ENCODE measurements at places on chromosomes 12 and 14. TPM values are rescaled to one million over a fixed set of nuclear protein-coding genes. Genes with fewer than 3 reads are reported as not detected.

Gene SLC25A47
- not detected for polyA plus RNA-seq

Gene SRP54
- polyA plus RNA-seq: 135 TPM

- peak overlapping the region; percentile 30 for H3K4me3 ChIP-seq
- H3K4me1 ChIP-seq: peaks cover 25% of the 10 kb centered on the region
- peaks cover 31% of the 10 kb centered on the region for H3K36me3 ChIP-seq
- DNase-seq: no peak
- H3K27ac ChIP-seq: peak overlapping the region; percentile 70
- H3K27me3 ChIP-seq: no peaks in the 10 kb centered on the region
These were observed 4.5 kb downstream of the DDX47 start for GRCh38 chr12:12817616-12818015.

DNA sequence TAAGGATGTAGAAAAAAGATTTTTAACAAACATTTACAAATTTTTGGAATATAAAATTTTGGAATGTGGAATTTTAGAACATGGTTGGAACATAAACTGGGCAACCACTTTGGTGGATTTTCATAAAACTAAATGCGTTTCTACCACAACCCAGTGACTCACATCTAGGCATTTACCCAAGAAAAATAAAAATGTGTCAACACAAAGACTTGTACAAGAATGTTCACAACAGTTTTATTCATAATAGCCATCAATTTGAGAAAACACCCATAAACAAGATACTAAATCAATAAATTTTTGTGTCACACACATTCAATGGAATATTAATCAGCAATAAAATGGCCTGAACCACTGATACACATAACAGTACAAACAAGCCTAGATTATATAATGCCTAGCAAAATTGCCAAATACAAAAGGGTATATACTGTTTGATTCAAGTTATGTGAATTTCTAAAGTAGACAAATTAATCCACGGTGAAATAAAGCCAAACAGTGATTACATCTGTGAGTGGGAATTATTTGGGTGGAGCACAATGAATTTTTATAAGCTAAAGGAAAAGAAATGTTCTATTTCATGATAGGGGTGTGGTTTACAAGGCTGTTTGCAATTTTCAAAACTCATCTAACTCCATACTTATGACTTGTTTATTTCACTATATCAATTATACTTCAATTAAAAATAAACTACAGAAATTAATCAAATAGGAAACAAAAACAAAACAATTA, 415.2 kb upstream of the OR4E1 start:
- H3K27me3 ChIP-seq: no peaks in the 10 kb centered on the region
- H3K27ac ChIP-seq: no peak overlapping the region
- H3K36me3 ChIP-seq: no peaks in the 10 kb centered on the region
- DNase-seq: no peak
- H3K4me1 ChIP-seq: no peaks in the 10 kb centered on the region
- H3K4me3 ChIP-seq: no peak overlapping the region

DNA sequence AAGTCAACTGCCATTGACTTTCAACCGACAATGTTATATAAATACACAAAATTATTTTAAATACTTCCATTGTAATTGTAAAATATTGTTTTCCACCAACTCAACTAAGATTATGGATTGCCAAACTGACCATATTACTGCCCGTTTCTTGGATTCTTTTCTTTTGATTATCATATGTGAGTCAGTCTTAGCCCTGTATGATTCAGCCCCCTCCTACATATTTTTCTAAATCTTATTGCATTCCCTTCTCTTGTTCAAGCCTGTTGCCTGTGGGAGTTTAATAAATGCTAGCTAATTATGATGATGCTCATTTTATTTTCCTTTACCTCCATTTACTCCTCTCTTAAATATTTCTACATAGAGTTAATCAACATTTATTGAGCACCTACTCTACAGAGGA, 6.8 kb downstream of the RASSF9 start:
- H3K27ac ChIP-seq: no peak overlapping the region
- no peak for DNase-seq
- no peaks in the 10 kb centered on the region for H3K27me3 ChIP-seq
- no peak overlapping the region for H3K4me3 ChIP-seq

GRCh38 chr12:106131676-106132075, 7.1 kb downstream of the NUAK1 start:
- no peaks in the 10 kb centered on the region for H3K36me3 ChIP-seq
- DNase-seq: no peak
- H3K4me1 ChIP-seq: no peaks in the 10 kb centered on the region
- H3K4me3 ChIP-seq: no peak overlapping the region
- H3K27ac ChIP-seq: no peak overlapping the region

DNA sequence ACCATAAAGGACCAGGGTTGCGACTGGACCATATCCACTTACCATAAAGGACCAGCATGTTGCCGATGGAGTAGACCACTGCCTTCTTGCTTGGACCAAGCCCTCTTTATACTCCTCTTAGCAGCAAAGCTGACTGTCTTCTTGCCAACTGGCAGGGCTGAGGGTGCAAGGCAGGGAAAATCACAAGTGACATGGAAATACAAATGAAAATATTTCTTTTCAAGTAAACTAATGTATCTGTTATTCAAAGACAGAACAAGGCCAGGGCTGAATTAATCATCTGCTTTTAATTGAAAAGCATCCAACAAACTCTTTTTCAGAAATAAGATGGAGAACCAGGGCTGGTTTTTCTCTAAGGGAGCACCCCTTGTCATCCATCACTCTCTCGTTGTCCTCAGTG, at the start of gene CELA1:
Gene CELA1, minus strand, starts transcription at position 99 of the 400 bp plus-strand sequence. Its CDS starts 41 bp downstream, at position 58.
- no peaks in the 10 kb centered on the region for H3K27me3 ChIP-seq
- H3K36me3 ChIP-seq: no peaks in the 10 kb centered on the region
- H3K4me1 ChIP-seq: peaks cover 20% of the 10 kb centered on the region
